ENCODE measurements at places on chromosomes 12 and 14.

- no peak for DNase-seq
These were observed 42.9 kb downstream of the CCDC85C start for GRCh38 chr14:99560922-99561683.

GRCh38 chr12:56840922-56841321 lies 77.8 kb downstream of the HSD17B6 start:
- DNase-seq: no peak

- no peak for DNase-seq
These were observed 67.4 kb downstream of the PPP2R5E start for GRCh38 chr14:63475761-63476160.

GRCh38 chr14:35347323-35348043 lies 55.3 kb downstream of the PSMA6 start:
- no peak for DNase-seq

GRCh38 chr12:31324116-31324844 lies 1.7 kb downstream of the SINHCAF start:
- DNase-seq: peak; percentile 55

DNA sequence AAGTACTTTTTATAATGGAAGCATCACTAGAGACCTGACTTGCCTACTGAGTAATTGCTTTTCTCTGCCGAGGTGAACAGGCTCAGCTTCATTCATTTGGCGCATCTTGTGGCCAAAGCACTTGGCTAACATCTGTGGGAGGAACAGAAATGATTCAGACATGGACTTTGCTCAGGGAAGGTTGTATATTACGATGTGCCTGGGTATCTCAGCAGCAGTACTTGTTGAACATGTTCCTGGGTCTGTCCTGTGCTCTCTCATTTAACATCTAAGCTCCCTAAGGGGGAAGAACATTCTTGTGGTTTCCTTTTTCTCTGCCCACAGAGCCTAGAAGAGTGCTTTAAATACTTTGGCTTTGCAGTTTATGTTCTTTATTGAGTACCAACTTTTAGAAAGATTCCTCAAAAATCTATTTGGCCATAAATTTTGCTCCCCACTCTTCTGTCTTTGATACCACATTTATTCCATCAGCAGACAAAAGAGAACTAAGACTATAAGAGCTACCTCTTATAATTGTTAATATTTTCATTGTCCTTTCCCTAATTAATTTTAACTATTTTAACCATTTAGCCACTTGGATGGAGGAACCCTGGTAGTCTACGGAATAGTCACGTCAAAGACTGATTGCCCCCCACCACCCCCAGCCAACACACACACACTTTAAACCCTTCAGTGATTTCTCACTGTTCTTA lies 101.2 kb upstream of the EGLN3 start:
- no peak for DNase-seq

- no peak for DNase-seq
These were observed 33.9 kb upstream of the VPS37B start for GRCh38 chr12:122929812-122930211.

DNA sequence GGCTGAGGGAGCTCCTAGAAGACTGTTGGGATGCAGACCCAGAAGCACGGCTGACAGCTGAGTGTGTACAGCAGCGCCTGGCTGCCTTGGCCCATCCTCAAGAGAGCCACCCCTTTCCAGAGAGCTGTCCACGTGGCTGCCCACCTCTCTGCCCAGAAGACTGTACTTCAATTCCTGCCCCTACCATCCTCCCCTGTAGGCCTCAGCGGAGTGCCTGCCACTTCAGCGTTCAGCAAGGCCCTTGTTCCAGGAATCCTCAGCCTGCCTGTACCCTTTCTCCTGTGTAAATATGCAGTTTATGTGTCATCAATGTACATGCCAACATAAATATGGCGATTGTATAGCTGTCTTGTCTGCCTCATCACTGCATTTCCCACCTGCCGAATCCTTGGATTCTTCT lies 7.5 kb downstream of the AMHR2 start:
- no peak for DNase-seq

- no peak for DNase-seq
These were observed 259.7 kb downstream of the NELL2 start for GRCh38 chr12:44616402-44616801.

DNA sequence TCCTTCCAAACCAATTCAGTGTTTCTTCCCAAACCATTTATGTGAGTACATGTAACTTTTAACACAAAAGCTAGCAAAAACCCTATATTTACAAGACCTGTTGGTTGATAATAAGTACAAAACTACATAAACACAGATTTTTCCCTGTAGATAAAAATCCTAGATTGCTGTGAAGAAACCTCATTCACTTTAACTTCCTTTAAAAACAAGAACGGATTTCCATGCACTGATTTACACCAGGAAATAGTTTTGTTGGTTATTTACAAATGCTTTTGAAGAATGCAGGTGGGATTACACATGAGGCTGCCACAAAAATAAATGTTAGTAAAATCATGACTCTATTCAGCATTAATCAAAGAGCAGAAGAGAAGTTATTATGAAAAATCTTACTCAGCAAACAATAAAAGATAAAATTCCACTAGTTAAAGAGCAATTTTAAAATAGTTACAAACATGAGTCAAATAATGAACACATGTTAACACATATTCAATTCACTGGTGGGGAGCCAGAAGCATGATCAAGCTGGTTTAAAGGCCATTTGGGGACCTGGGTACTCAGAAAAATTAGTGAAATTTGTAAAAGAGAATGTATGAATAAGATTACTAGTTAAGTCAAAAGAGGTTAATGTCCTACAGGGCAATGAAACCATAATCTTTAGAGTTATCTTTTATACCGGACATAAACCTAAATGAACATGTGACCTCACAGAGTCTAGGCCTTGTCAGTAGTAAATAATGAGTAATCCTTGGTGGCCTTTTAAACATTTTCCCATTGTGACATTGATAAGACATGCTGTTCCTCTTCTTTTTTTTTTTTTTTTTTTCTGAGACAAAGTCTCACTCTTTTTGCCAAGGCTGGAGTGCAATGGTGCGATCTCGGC lies 79.9 kb downstream of the PHLDA1 start:
- DNase-seq: no peak

Data from stimulated activated CD8-positive, alpha-beta memory T cell treated with anti-CD3 and anti-CD28 coated beads, Interleukin-12 subunit alpha, Interleukin-12 subunit beta, amount 100 ng/mL, for 4 hours (primary cell).